Stimulated activated CD4-positive, alpha-beta T cell treated with anti-CD3 and anti-CD28 coated beads, TNF-alpha, amount 100 ng/mL, for 4 hours (primary cell): ENCODE measurements at places on chromosomes 4 and X.

GRCh38 chr4:37223732-37224131 lies 20.8 kb upstream of the NWD2 start:
- no peak for DNase-seq

GRCh38 chr4:38128478-38129459 lies 168.6 kb downstream of the PTTG2 start:
- DNase-seq: peak; percentile 32

DNA sequence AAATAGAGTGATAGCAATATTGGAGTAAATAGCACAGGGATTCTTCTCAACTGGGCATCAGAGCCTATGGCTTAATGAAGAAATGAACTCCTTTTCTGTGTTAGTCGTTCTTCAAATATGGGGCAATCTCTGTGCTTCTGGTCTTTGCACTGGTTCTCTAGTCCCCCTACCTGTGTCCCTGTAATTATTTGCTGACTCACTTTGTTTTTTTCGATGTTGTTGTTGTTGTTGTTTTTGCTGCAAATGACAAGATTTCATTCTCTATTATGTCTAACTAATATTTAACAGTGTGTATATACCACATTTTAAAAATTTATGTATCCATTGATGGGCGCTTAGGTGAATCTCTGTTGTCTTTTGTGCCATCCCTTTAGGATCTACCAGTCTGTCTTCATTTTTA lies 2137.8 kb upstream of the TENM3 start:
- DNase-seq: no peak

DNA sequence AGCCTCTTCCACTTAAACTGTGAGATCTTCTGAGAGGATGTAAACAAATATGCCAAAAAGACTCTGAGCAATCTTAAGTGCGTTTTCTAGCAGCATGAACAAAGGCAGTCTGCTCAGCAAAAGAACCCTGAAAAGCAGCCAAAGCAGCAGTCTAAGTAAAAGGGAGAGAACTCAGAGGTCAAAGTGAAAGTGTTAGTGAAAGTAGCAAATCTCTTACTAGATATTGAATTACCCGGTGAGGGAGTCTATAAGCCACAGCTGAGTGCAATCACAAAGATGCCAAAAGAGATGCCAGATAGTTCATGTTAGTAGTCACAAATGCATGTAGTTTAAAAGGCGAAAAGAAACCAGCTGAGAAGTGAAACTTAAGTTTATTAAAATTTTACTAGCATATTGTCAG lies 7.9 kb upstream of the GNRHR start:
- DNase-seq: no peak

GRCh38 chrX:100994352-100995281 lies 25.1 kb downstream of the ARL13A start:
- DNase-seq: no peak

- no peak for DNase-seq
These were observed 113.7 kb downstream of the MANBA start for GRCh38 chr4:102647117-102647516.

DNA sequence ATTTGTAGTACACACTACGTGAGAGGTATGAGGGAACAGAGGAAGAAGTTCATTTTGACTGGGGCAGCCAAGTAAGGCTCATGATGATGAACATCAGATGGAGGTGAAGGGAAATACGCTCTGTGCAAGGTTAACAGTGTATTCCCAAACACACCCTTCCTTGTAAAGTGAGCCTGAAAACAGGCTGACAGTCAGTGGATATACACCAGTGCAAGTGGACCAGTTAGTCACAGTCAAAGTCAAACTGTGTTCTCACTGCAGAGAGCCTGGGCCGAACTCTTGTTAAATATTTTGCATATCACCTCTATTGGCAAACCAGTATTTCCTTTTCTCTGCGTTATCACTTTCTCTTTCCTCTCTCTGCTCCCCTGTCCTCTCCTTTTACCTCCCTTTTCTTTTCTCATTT lies 23.4 kb upstream of the RHOH start:
- no peak for DNase-seq

DNA sequence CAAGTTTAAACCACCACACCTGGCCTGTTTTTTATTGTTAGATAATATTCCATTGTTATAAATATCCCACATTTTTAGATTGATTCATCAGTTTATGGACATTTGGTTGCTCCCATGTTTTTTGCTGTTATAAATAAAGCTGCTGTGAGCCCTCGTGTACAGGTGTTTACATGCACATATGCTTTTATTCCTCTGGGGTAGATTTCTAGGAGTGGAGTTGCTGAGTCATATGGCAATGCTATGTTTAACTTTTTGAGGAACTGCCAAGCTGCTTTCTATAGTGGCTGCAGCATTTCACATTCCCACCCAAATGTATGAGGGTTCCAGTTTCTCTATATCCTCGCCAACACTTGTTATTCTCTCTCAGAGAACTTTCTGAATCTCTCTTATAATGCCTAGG lies 90.5 kb downstream of the TBL1X start:
- DNase-seq: no peak

DNA sequence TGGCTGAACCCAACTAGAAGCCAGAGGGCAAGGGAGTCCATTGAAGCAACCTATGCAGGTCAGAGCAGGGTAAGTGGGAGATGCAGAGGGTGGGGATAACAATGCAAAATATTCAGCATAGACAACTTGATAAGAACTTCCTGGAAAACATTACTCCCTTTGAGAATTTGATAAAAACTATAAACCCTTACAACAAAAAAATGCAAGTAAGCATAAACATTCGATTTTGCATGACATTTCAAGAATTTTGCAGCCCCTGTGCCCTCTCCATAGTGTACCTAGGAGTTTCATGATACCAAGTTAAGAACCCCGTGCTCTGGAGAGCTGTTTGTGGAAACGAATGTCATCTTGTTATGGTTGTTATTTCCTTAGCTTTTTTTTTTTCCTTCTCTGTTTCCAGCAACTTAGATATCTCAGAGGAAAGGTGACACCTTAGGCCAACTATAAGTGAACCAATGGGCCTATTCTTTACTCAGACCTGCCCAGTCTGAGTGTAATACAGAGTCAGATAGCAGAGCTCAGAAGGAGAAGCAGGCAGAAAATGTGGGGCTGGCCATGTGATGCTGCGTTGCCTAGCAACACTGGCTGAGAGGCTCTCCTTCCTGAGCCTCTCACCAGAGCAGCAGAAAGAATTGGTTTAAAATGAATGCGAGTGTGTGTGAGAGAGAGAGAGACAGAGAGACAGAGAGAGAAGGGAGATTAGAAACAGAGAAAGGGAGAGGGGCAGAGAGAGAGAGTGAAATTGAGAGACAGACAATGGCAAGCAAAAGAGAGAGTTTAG lies 36.7 kb upstream of the GABRQ start:
- no peak for DNase-seq

DNA sequence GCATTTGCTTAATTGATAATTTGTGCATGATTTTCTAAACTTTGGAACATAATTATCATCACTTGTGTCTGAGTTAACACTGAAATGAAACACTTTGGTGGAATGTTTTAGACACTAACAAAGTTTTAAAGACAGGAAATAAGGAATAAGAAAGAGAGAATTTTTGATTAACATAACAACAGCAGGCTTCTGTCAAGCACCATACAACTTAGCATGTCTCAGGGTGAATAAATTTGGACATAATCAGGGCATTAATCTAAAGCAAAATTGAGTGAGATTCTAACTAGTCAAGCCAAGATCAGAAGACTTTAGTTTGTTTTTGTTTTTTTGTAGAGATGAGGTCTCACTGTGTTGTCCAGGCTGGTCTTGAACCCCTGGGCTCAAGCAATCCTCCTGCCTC lies 28.1 kb upstream of the DUSP21 start:
- DNase-seq: no peak

- no peak for DNase-seq
These were observed 1.9 kb upstream of the BMX start for GRCh38 chrX:15498741-15499140.

- DNase-seq: no peak
These were observed 300.2 kb downstream of the GPM6A start for GRCh38 chr4:175511861-175512260.

DNA sequence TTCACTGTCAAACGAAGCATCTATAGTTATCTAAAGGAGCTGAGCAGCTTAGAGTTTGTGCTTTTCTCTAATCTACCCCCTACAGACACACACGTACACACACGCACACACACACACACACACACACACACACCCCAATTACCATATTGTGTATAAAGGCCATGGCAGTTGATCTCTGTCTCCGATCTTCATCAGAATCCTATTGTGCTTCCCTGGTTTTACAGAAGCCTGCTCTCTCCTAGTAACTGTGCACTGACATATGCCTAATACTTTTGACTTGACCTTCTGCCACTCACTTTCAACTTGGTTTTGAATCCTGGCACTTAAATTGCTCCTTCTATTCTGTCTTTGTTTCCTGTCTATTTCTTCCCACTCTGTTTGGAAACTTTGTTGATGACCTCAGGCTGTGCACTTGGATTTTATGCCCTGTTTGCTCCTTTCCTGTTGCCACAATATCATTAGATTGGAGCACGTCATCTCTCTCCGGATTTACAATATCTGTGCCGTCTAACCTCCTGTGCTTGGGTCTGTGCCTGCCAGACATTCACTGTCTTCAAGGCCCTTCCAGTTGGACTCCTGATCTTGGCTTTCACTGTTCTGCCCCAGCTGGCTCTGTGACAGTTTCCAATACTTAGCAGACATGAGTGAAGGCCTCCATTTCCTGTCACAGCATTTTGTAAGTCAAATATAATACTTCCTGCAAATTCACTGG lies 928.1 kb downstream of the FAT4 start:
- no peak for DNase-seq

- DNase-seq: no peak
These were observed 38.7 kb downstream of the SEC24B start for GRCh38 chr4:109472343-109472761.

DNA sequence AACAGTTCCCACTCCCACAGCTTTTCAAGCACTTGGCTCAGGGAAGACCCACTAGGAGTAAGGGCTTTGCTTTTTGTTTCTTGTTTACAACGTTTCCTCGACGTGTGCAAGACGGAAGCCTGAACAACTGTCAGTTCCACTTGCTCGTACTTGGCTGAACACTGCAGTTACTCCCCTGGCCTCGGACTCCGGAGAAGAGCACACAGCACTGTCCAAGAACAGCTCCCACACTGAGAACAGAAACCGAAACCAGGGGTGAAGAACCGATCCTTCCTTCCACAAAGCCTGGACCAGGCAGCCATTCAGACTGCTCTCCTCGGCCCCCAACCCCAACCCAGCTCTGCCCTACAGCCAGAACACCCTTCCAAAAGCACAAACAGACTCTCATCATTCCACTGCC lies 25.5 kb downstream of the IRF2 start:
- no peak for DNase-seq

DNA sequence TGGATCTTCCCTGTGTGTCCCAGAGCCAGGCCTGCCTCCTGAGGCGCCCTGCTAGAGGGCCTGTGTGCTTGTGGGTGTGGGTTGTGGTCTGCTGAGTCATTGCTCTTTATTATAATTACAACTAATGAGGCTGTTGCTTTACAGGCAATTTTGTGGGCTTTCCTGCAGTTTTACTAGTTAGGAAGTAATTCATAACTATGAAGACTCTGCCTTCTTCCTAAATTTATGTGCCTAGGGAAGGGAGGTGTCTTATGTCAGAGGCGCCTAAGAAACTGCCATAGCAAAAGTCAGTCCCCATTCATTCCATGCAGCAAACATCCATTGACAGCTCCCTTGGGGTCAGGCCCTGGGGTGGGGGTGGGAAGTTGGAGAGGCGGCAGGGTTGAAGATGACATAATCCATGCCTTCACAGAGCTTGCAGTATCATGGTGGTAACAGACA lies 359.2 kb downstream of the IDS start:
- no peak for DNase-seq

DNA sequence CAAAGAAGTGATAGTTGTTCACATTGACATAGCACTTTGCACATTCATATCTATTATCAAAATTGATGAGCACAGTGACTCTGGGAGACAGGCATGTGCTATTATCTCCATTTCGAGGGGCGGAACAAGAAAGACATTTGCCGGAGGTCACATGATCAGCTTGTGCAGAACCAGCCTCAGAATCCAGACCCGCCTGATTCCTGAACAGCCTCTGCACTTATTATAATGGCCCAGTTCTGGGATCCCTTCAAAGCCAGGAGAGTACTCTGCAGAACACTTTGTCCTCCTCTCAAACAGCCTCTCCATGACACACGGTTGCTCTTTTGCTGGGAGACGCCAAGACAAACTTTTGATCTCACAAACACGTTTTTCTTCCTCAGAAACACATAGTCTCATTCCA lies 48.4 kb downstream of the RWDD4 start:
- DNase-seq: no peak

DNA sequence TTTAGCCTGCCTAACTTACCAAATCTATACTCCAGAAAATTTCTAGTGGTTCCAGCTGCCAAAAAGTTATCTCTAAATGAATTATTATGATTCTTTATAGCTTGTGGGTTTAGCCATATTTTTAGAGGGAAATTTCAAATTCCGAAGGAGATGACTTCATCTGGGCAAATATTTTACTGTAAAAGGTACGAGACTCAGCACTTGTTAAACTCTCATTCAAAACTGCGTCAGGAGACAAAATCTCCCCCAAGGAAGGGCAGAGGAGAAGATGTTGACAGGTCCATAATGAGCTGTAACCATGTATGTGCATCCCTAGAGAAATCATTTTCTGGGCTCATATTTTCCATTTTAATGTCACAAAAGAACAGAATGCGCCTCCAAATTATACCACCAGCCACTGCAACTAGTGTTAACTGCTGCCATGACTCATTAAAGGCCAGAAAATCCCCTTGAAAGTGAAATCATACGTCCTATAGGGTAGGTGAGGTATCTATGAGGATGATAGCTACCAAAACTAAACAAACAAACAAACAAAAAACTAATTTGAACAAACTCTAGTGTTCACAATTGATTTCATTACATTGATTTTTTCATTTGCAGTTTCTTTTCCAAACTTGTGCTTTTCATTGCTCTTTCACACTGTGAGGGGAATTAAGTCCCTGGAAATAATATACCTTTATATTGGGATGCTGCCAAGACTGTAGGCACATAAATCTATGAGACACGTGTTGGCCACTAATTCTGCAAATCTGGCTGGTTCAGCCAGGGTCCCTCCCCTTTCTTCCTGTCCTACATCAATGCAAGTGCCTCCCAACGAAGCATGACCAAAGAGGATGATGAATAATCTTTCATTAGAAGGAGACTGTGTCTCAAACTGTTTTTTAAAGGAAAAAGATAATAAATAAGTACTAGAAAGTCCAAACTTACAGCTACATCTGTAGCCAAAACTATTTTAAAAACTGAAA lies 85.8 kb downstream of the ARHGAP6 start:
- no peak for DNase-seq
